ENCODE measurements at places on chromosomes 11 and 22.

- no peak for DNase-seq
Observed at GRCh38 chr11:113647856-113648255, 58.3 kb downstream of the TMPRSS5 start.

- no peak for DNase-seq
Observed at GRCh38 chr22:27173530-27173929, 516.1 kb downstream of the MIAT start.

GRCh38 chr22:27416511-27417420, 384.8 kb downstream of the MN1 start:
- DNase-seq = no peak

DNA sequence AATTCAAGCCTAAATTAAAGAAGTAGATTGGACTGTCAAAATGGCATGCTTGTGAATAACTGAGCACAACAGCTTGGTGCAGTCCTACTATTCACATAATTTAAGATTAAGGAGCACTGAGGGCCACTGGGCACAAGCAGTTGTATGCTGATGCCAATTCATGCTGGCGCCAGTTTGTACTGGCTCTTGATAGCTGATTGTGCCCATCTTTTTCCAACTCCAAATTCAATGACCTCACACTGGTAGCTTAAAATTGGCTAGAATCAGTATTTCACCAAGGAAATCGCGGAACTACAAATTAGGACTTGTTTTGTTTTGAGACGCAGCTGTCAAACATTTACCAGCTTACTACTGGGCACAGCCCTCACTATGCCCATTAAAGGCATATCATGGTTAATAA, 969.2 kb downstream of the JRKL start:
- no peak for DNase-seq

- no peak for DNase-seq
Observed at GRCh38 chr11:115767047-115767802, 263.0 kb upstream of the CADM1 start.

DNA sequence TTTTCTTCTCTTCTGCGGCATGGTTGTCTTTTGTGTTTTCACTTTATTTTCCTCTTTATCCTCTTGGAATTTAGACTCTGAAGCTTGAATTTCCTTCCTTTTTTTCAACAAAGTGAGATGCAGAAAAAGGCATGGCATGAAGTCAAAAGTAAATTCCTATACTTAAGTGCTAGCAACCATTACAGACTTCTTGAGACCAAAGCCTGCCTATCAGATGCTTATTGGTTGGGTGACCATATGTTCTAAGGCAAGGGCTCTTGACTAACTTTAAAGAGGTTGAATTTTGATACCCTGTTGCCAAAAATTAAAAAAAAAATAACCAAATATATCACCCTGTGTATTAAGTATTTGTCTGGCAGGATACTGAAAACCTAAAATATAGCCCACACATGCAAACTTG, 237.4 kb downstream of the TMEM135 start:
- no peak for DNase-seq

GRCh38 chr11:110858547-110858921, 146.3 kb upstream of the ARHGAP20 start:
- no peak for DNase-seq

DNA sequence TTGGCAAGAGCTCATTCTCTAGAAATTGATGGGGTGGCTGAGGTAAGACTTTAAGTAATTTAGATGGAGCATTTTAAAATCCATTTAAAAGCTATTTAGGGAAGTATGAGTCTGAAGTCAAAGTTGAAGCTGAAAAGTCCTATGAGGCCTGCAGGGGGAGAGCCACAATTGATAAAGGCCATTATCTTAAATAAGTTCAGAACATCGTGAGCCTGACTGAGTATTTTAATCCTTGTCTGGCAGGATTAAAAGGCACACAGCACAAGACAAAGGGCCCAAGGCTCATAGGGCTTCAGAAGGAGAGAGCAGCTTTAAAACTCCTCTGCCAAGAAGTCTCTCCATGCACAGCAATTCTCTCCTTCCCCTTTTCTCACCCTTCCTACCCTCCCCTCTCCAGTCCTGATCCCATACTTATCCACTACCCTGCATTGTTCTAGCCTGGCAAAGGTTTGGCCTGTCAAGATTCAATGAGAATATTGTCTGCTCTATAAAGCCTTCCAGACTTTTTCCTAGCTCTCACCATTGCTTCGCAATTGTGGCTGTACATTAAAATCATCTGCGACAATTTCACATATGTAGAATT, 1312.9 kb downstream of the FAM181B start:
- no peak for DNase-seq

GRCh38 chr11:128692753-128693415, 988 bp upstream of the FLI1 start:
- no peak for DNase-seq

DNA sequence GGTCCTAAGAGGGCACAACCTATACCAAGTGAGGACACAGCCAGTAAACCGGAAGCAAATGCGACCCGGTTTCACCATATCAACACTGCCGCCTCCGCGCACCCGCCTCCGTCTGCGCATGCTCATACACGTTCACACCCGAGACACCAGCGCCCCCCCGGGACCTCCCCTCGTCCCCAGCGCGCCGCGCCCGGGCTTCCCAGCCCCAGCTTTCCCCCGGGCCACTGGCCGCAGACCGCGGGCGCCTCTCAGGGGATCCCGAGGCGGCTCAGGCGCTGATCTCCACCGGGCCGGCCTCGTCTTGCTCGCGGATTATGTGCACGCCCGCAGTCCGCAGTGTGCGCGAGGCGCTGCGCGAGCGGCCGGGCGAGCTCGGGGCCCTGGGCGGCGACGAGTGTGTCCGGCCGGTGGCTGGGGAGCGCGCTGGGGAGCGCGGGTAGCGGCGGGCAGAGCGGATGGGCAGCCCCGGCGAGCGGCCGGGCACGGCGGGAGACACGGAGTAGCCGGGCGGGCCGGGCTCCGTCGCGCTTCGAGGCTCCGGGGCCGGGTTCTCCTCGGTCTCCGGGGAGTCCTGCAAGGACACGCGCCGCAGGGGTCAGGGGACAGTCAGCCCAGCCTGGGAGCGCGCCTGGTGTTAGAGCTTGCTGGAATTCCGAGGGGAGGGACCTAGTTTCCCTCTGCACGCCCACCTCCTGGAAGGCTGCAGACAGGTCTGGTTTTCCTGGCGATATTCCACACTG, 2.0 kb downstream of the HEPN1 start:
- DNase-seq = no peak

DNA sequence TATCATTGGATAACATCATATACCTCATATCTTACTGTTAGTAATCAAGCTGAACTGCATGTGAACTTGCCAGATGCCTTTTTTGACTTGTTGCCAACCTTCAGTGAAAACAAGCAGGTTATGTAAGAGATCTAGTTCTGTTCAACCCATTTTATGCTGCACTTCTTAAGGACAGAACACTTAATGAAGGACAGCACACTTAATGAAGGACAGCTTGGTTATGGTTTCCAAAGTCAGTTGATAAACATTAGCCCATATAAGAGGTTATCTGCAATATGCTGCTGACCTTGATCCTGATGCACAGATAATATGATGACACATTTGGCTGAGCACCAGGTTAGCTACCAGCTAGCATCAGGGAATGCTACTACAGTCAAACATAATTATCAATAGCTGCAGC, 358.7 kb upstream of the PDGFD start:
- no peak for DNase-seq

GRCh38 chr11:41996533-41996932, 537.1 kb upstream of the LRRC4C start:
- DNase-seq = no peak

DNA sequence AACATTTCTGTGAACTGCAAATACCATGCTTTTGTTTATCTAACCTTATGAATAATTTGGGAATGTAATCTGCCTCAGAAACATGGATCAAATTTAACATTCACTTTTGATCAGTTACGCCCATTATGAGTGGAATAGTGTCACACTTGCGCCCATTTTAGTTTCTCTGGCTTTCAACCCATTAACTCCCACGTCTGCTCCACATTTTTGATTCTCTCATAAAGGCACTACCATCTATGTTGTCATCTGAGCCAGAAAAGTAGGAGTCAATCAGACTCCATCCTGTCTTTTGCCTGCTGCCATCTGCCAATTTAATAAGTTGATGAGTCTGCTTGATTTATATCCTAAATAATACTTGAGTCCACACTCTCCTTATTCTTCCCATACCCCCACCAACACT, 1090.7 kb downstream of the DLG2 start:
- DNase-seq = no peak

GRCh38 chr11:13962562-13963168, at the start of gene SPON1:
SPON1 (plus strand) TSS chr11:13962723; CDS start chr11:13962905, 182 bp downstream.
- DNase-seq = no peak

GRCh38 chr22:38462960-38463784, 4.7 kb upstream of the KDELR3 start:
- DNase-seq = no peak
